ENCODE measurements at places on chromosomes 2 and 18.

DNA sequence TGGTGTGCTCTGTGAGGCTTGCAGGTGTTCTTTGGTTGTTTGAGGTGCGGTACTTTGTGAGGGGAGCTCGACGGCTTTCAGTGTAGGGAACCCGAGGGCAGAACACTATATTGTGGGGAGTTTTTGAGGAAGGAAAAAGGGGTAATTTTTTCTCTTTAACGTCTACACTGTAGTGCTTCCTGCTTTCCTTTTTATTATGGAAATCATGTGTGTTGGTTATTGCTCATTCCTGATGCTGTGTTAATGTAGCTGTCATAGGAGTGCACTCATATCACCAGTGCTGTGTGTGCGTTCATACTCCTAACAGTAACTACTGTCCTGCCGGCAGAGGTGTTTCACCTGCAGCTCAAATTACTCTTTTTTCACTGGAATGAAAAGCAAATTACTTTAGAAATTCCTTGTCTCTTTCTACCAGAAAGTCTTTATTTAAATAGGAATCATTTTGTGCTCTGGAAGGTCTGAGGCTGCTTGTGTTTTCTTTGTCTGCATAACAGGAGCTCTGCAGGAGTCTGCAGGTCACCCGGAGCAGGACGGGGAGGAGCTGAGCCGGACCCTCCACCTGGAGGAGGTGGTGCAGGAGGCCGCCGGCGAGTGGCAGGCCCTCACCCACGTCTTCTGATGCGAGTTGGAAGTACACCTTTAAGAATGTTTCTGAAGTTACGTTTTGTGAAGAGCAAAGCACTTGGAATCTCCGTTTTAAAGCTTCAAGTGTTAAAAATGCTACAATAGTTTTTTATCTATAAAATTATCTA lies 145.5 kb downstream of the ZNF236 start:
- no peak for DNase-seq

DNA sequence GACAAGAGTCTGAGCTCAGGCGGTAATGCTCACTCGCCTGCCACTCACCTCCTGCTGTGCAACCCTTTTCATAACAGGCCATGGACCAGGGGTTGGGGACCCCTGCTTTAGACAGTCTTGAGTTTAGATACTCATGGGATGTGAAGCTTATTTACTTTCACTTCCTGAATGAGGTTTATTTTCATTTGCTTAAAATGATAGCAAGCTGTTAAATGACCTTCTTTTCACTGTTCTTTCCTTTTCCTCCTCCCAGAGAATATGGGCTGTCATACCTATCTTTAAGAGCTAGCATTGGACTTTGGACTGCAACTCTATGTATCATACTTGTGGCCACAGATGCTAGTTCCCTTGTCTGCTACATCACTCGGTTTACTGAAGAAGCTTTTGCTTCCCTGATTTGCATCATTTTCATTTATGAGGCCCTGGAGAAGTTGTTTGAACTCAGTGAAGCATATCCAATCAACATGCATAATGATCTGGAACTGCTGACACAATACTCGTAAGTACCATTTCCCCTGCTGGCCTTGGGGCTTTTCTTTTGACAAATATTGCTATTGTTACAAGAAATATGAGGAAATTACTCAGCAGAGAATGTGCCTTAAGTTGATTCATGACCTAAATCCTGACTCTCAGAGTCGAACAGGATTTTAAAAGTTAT lies 168.5 kb downstream of the DPP4 start:
- DNase-seq = no peak

DNA sequence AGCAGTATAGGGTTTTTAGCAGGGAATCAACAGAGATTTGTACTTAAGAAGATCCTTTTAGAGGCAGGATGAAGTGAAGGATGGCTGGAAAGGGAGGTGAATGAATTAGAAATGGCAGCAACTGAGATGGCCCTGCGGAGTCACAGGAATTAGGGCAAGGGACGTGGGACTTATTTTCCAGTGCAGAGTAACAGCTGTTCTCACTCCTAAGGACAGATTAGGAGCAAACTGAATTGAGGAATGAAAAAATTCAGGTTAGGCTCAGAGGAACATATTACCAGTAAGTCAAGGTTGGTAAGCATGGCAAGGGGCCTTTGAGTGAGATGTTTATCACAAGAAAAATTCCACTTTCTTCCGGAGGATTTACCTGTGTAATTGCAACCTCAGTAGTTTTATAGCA lies 34.4 kb downstream of the COL4A3 start:
- no peak for DNase-seq

- peak; percentile 7 for DNase-seq
Observed at GRCh38 chr2:168687314-168687713, 115.1 kb upstream of the NOSTRIN start.

DNA sequence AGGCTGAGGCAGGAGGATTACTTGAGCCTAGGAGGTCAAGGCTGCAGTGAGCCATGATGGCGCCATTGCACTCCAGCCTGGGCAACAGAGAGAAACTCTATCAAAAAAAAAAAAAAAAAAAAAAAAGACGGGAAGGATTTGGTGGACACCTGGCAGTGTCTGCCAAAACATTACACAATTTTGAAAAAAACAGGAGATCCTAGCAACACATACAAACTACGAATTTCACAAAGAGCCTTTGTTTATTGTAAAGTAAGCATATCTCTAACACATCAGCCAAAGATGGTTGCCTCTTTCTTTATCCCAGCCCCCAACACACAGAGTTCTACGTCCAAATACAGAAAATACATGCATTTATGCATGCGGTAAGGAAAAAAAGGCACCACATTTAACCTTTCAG lies 7.6 kb downstream of the GPR45 start:
- no peak for DNase-seq

DNA sequence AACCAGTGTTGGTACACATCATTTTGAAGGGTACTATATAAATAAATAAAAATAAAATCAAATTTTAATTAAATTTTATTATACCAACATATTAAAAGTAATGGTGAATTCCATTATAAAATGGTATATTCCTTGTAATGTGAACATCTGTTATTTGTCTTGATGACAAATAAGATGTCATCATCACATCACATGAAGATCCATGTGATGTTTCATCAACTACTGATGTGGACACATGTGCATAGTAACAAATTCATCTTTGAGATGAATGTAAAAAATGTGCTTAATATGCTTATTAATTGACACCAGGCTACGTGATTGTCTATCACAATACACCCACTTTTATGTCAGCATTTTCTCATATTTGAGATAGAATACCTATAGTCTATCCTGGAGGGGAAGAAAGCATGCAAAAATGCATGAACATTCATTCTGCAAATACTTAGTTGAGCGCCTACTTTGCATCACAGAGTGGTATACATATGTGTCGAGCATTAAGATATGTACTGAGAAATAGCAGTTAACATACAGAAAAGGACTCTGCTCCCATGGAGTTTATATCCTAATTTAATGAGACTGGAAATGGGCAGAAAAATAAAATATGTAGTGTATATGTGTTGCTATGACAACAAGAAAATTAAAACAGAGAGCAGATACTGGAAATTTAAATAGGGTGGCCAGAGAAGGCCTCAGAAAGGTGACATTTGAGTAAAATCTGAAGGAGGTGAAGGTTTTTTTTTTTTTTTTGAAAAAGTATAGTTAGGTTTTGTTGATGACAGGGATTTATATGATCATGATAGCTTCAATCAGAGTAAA lies 281.1 kb downstream of the ARHGAP15 start:
- DNase-seq = no peak

DNA sequence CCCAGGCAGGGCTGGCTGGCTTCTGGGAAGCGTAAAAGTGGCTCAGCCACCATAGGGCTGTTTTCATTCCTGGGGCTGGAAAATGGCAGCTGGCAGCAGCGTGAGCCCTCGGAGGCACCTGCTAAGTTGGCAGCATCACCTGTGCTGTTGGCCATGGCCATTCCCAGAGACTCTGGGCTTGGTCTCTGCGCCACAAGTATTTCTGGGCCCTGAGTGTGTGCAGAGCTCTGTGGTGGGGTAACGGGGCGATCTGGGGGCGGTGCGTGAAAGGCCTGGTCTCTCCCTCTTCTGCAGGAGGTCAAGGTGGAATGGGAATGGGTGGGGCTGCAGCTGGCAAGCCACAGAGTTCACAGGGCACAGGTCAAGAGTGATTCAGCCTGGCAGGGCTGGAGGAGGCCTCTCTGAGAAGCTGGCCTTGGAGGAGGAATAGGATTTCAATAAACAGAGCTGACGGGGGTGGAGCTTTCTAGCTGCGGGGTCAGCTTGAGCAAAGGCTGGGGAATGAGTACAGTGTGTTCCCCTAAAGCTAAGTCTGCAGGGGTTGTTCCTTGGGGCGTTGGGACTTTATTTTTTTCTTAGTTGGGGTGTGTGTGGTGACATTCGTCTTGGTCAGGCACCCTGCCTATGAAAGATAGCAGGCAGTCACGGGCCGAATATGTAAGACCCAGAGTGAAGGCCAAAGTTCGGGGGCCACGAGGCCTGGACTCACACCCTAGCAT lies 10.3 kb upstream of the NTSR2 start:
- DNase-seq = no peak

DNA sequence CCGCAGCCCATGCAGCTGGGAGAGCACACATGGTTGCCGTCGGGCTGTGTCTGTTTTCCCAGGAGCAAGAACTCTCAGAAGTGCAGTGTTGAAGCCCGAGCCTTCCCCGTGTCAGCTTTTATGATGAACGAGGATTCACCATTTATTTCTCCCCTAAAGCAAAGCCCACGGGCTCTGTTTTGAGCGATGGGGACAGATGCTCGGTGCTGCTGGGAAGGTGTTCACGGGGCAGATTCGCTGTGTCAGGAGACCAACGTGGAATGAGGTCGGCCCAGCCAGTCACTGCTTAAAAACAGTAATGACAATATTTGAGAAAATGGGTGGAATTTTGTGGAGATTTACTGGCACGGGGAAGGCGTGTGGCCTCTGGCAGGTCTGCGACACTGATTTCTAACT lies 43.9 kb downstream of the NFATC1 start:
- no peak for DNase-seq

DNA sequence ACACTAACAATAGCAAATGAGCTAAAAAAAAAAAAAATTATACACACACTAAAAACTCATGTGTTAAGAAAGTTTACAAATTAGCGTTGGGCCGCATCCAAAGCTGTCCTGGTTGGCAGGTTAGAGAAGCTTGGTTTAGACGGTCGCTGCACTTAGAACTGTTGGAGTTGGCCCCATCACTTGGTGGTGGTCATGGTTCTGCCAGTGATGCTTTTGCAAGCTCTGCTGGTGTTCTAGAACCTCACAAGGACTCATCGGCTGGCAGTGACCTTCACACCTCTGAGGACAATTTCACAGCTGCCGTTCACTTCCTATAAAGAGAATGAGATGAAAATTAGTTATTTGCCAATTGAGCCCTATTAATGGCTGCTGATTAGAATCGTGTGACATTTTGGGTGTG lies 229.0 kb downstream of the AGAP1 start:
- no peak for DNase-seq

DNA sequence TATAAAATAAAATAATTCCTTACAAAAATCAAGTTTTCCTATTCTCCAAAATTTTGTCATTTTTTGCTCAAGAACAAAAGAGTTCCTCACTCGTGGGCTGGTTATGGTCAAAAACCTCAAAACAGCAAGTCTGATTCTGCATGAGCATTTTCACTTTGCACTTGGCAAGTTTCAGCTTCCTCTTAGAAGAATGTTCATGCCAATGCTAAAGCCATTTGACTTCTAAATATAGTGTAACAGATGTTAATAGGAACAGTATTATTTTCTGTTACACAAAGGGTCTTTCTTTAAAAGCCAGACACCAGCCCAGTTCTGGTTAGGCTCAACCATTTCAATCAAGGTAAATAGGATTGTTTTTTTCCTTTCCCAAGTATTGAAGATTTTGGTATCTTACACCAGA lies 261.3 kb upstream of the CCDC68 start:
- no peak for DNase-seq

- DNase-seq = no peak
Observed at GRCh38 chr2:18910843-18911242, 321.5 kb upstream of the NT5C1B start.

DNA sequence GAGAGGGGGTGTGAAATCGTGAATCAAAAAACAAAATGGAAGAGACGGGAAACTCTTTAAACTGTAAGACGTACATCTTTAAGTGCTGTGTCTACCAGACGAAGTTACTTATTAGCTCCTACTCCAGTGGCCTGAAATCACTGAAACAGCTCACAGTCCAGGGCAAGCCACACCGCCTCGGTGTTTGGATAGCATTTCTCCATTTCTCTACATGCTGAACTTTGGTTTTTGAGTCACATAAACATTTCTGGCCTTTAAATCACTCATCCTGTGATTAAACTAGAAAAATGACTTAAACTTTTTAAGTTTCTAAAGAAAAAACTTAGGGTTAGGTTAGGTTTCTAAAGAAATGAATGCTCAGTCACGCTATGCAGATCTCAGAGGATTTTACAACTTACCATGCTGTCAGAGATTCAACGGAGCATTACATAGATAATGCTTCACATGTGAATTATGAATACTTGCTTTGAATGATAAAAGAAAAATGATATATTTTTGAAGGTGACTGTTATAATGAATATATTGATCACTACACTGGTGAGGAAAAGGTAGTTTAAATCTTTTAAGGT lies 138.4 kb downstream of the MBP start:
- no peak for DNase-seq

GRCh38 chr2:101329026-101329425 lies 20.5 kb upstream of the RNF149 start:
- DNase-seq = peak; percentile 38

DNA sequence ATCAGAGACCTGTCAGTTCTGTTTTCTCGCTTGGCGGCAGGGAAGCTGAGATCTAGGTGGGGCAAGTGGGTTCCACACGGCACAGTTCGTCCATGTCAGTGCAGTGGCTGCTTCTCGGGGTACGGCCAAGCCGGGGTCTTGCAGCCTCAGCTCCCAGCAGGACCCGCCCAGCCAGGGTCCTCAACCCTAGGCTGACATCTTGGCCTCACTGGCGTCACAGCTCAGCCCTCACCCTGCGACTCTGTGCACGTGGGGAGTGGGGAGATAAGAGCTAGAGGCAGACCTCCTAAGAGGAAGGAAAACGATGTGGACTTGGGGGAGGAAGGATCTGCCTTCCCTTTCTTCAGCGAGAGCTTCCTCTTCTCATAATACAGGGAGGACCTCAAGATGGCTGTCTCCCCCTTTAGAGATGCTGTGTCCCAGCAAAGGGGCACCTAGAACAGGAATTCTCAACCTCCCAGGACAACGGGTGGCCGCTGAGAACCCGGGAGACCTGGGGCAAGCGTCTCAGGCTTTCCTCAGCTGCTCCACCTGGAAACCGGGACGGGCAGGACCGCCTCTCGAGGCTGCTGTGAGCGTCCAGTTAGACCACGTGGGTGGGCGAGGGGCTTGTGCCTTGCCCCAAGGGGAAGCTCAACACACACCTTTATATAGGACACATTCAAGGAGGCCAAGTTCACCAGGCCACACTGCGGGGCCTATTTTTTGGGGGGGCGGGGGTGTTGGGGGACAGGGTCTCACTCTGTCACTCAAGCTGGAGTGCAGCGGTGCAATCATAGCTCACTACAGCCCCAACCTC lies 23.5 kb upstream of the KLF11 start:
- no peak for DNase-seq

GRCh38 chr2:73406996-73407395 lies 21.4 kb downstream of the ALMS1 start:
- no peak for DNase-seq

- no peak for DNase-seq
Observed at GRCh38 chr18:9749611-9750010, 41.5 kb downstream of the RAB31 start.
